NCI-H82 (cell line): ENCODE measurements at places on chromosomes 7 and 10.
A peak's percentile ranks its signal among the peaks of the same experiment; 100 is the strongest.

DNA sequence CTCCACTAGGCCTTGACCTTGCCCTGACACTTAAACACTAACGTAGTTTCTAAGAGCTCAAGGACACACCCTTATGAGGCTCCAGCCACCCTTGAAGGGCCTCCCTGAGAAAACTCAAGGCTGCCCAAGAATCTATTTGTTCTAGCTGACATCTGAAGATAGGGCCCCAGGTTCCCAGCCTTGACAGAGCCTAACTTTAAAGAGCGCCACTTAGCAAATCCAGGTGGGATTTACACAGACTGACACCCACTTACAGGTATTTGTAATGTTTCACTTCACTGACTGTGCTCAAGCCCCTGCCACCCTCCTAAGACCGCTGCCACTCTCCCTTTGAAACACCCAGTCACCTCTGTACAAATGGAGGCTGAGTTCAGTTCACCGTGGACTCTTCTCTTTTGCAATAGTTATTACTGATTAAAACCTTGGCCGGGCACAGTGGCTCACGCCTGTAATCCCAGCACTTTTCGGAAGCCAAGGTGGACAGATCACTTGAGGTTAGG lies 90.4 kb downstream of the SVOPL start:
- no peak for DNase-seq

- no peak for DNase-seq
Observed at GRCh38 chr7:26189697-26190096, 10.8 kb downstream of the HNRNPA2B1 start.

- no peak for DNase-seq
Observed at GRCh38 chr10:45417746-45418145, 43.7 kb downstream of the ALOX5 start.

DNA sequence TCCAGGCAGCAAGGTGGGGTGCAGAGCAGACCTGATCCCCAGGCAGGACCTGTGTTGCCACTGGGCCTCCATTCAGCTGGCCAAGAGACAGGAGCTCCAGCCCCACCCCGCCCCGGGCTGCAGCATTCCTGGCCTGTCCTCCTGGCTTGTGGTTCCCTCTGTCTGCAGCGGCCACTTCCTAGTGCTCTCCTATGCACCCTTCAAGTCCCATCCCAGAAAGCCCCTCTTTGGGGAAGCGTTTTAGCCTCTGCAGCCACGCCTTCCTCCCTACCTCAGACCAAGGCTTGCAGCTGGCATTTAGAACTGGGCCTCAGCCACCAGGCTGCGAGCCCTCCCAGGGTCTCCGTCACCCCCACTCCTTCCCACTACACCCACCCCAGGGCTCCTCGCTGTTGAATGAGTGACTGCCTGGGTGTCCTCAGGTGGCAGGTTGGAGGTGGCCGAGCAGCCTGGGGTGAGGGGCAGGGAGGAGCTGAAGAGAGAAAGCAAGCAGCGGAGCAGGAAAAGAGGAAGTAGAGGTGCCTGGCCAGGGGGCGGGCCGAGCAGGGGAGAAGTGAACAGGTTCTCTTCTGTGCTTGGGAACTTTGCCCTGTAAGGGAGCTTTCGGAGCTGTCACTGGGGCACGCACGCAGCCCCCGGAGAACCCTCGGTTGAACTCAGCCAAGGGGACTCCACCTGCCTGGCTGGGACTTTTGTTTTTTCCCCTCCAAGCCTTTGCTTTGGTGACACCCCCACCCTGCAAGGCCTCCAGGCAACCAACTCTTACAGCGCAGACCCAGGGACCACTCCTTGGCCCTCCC lies 109.1 kb upstream of the TNRC18 start:
- no peak for DNase-seq

DNA sequence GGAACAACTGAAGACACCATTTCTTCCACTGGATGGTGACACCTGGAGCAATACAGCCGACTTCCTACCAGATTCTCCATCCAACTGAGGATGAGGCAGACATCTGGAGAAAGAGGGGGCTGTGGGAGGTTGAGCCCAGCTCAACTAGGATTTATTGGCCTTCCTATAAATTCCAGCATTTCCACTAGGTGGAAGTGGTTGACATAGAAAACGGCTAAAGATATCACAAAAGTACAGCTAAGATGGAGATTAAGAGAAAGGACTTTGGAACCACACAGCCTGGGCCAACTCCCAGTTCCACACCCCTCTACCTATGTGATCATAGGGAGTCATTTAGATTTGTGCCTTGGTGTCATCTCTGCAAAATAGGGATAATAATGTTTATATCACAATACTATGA lies 61.3 kb upstream of the CAV2 start:
- no peak for DNase-seq

GRCh38 chr10:12634621-12634931 lies 285.2 kb downstream of the CAMK1D start:
- no peak for DNase-seq

DNA sequence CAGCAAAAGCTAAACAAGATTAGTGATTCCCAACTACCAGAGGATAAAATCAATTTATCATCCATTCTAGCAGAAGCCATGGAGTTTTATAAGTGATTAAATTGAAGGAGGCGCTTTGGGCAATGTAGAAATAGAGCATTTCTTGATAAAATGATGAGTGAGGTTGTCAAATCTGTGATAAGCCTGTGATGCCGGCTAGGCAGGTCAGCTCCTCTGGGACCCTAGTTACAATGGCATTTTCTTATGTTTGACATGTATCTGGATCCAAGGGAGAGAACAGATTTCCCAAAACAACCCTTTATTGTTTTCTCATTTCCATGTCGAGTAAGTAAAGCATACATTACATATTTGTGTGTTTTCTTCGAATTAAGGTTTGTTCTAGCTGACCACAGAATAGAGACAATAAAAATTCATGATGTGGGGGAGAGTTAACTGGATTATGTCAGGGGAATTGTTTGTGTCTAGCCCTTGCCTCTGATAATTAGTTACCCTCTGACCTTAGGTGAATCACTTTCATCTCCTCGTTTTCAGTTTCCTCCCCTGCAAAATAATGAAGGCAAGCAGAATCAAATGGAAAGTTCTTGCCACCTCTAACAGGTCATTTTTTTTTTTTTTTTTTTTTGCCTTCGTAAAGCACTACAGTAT lies 378.5 kb downstream of the CNTNAP2 start:
- DNase-seq: peak; percentile 42

DNA sequence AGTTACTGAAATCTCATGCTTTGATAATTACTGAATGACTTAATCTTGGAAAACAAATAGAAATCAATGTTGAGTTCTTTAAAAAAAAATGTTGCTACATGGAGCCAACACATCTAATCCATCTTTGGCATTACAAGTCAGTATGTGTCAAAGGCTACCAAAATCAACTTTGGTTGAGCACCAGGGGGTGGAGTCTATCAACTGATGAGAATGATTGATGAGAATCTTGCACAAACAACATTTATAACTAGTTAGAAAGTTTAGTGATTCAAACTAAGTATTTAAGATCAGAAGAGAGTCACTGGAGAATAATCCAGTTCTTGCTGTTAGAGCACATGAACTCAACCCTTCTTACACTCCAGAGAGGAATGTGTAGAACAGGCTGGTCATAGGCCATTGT lies 70.5 kb upstream of the LRRC17 start:
- no peak for DNase-seq

GRCh38 chr10:89973326-89973725 lies 271.9 kb downstream of the KIF20B start:
- DNase-seq: no peak

GRCh38 chr7:97187067-97187466 lies 69.6 kb downstream of the SDHAF3 start:
- peak; percentile 75 for DNase-seq

GRCh38 chr10:546971-547590 lies 142.4 kb downstream of the DIP2C start:
- no peak for DNase-seq

GRCh38 chr10:1202343-1202742 lies 146.2 kb downstream of the WDR37 start:
- DNase-seq: no peak

- peak; percentile 68 for DNase-seq
Observed at GRCh38 chr7:28096713-28097112, 83.9 kb downstream of the JAZF1 start.

- no peak for DNase-seq
Observed at GRCh38 chr7:108158776-108159175, 28.6 kb upstream of the LAMB4 start.

DNA sequence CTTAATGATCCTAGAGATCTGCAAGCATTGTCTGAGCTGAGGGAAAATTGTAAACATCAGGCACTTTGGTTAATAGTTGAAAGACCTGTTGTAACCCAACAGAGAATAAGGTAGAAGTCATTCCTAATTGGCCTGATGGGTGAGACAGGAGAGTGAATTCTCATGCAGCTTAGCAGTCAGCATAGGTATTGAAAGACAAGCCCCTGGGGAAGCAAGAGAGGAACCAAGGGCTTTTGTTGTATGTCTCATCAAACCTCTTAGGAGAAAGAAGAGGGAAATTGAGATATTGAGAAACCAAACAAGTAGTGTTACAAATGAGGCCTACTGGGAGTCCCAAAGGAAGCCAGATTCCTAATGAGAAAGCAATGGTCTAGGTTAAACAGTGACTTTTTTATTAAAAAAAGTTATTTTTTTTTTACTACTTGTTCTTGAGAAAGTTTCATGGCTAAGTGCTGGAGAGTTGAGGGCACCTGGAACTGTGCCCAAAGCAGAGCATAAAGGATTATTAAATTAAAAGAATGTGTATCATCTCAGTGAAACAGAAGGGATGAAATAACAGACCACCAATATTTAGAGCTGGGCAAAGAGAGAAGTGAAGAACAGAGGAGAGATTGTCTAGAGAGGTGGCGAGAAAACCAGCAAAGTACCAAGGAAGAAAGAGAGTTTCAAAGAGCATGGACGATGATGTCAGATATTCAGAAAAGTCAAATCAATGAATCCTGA lies 168.9 kb downstream of the CDK14 start:
- no peak for DNase-seq

GRCh38 chr7:81534996-81535395 lies 234.9 kb downstream of the HGF start:
- DNase-seq: no peak

DNA sequence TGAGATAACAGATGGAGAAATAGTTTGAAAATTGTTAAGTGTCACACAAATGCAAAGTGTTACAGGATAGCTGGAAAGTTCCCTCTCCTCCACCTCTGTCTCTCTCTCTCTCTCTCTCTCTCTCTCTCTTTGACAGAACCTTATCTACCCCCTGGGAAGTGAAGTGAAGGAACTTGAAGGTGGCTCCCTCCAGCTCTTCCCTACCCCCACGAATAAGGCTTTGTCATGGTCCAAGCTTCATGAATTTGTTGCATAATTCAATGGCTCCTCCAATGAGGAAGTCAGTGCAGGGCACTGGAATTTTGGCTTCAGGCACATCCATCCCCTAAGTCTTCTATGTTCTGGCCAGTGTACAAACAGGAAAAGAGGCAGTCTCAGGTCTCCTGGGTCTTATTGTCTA lies 66.4 kb downstream of the CDHR3 start:
- no peak for DNase-seq

- DNase-seq: no peak
Observed at GRCh38 chr7:80499350-80499953, 12.4 kb downstream of the GNAT3 start.

GRCh38 chr10:17431871-17432311 lies 22.5 kb downstream of the ST8SIA6 start:
- DNase-seq: no peak

GRCh38 chr7:139232377-139232717 lies 1.3 kb downstream of the UBN2 start:
- DNase-seq: no peak

DNA sequence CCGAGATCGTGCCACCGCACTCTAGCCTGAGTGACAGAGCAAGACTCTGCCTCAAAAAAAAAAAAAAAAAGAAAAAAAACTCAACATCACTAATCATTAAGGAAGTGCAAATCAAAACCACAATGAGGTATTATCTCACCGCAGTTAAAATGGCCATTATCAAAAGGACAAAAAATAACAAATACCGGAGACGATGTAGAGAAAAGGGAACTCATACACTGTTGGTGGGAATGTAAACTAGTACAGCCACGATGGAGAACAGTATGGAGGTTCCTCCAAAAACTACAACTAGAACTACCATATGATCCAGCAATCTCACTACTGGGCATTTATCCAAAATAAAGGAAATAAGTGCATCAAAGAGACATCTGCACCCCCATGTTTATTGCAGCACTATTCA lies 24.3 kb downstream of the GRK5 start:
- no peak for DNase-seq

DNA sequence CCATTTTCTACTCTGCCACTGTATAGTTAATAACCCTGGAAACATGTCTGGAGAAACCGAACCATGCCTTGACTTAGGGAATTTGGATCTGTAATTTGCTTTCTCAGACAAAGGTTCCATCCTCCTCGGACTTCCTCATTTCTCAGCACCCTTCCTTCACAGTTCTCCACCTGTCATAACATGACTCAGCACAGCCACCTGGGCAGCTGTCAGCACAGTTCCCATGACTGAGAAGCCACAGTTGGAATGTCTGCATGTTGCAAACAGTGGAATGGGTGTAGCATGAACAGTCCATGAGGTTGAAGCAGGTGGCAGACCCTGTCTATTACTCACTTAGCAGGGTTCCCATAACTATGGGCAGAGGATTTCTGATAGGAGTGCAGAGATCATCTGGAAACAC lies 634 bp upstream of the OR9A4 start:
- DNase-seq: no peak

DNA sequence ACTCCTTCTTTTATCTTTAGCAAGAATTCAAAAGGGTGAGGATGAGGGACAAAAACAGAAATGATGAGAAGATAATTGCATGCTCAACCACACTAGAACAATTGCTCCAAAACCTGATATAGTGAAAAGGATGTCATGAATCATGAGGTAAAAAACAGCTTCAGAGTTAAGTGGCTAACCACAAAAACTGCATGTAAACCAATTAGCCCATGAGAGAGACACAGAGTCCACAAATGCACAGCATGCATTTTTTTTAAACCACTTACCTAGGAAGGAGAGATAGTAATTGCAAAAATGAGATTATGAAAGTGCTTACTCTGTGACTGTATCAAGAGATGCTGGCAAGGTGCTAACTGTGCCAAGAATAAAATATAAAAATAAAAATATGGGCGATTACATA lies 132.9 kb downstream of the MBL2 start:
- peak; percentile 50 for DNase-seq

- DNase-seq: peak; percentile 75
Observed at GRCh38 chr10:18400906-18401245, 250.5 kb downstream of the NSUN6 start.

GRCh38 chr10:85044-85443 lies 35.9 kb upstream of the TUBB8 start:
- DNase-seq: no peak

GRCh38 chr10:108392286-108392685 lies 1227.8 kb upstream of the SORCS1 start:
- no peak for DNase-seq

- DNase-seq: no peak
Observed at GRCh38 chr10:75841266-75841665, 409.8 kb downstream of the LRMDA start.

- no peak for DNase-seq
Observed at GRCh38 chr10:131697476-131698128, 203.2 kb upstream of the PPP2R2D start.

- no peak for DNase-seq
Observed at GRCh38 chr7:149291036-149291780, 29.2 kb downstream of the ZNF783 start.

DNA sequence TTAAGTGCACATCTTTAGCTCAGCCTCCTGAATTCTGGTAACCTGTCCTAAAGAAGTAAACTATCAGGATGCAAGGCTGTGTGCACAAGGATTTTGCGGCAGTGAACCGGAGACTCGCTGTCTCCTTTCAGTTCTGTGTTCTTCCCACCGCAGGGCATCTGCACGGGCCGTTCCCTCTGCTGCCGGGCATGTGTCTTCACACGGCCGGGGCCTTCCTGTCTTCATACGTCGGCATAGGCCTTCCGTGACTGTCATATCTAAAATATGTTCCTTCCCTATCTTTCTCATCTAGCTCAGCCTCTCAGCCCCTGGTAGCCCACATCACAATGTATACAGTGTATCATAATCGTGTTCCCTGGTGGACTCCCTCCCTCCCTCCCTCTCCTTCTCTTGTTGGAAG lies 16.4 kb downstream of the PALD1 start:
- no peak for DNase-seq
